ENCODE measurements at places on chromosomes 3 and 15.
A peak's percentile ranks its signal among the peaks of the same experiment; 100 is the strongest.

- no peak for DNase-seq
These were observed 26.4 kb downstream of the ABHD17C start for GRCh38 chr15:80721476-80721875.

GRCh38 chr3:99534951-99535704, 103.3 kb upstream of the COL8A1 start:
- DNase-seq: no peak

DNA sequence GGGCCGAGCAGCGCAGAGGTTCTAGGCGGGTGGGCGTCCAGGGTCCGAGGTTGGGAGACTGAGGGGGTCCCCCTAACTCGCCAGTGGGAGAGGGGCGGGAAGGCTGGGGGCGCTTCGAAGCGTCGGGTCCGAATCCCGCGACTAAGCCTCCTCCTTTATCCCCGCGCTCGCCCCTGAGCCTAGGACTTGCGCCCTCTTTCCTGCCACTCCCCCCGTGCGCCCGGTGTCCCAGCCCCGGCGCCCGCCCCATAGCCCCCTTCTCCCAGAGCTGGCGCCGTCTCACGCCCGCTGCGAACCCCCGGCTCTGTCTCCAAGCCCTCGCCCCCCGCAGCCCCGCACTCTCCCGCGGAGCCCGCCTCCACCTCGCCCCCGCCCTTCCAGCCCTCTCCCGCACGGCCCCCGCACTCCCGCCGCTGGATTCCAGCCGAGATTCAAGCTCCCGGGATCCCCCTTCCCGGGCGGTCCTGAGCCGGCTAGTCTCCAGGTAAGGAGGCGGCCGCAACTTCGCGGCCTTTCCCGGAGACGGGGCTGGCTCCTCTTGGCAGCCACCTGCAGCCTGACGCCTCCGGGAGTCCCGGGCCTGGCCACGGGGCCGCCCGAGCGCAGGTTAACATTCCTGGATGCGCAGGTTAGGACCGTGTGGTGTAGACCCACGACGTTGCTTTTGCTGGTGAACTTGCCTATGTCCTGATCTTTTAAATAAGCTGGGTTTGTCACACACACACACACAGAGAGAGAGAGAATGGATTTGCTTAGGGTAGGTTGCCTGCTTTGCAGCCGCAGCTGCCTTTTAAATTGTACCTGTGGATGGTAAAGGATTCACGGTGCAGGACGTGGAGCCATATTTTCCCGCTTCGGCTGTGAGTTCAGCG, 563 bp downstream of the PXYLP1 start:
- peak; percentile 23 for DNase-seq

GRCh38 chr15:35618260-35619188, 72.6 kb upstream of the DPH6 start:
- DNase-seq: no peak

DNA sequence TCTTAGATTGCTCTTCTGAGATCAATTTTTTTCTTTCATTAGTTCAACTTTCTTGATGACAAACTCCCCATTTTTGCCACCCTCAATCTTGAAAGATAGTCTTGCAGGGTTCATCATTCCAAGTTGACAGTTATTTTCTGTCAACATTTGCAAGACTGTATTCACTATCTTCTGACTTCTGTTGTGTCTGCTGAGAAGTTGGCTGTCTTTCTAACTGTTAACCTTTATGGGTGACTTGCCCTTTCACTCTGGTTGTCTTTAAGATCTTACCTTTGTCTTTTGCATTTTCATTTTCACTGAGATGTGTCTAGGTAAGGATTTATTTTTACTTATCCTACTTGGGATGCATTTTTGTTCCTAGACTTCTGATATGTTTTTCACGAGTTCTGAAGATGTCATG, 14.6 kb upstream of the PIGZ start:
- no peak for DNase-seq

- DNase-seq: peak; percentile 86
These were observed 79.2 kb upstream of the CCNL1 start for GRCh38 chr3:157239082-157239704.

GRCh38 chr3:60186359-60186758, 1064.9 kb downstream of the FHIT start:
- no peak for DNase-seq

DNA sequence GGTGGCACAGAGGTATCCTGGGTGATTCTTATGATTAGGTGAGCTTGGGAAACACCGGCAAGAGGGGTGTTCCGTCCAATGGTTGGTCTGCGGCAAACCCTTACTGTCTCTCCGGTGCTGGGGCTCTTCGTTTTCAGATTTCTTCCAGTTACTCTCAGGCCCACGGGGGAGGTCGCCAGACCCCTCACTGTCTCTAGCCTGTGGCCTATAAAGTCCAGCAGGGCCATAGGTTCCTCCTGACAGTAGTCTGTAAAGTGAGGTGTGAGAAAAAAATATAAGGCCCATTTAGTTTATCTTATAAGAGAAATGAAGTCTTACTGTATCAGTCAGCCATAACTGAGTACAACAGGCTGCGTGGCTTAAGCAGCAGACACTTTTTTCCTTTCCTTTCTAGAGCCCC, 1.4 kb downstream of the ESYT3 start:
- DNase-seq: no peak

GRCh38 chr3:167146911-167147310, 233.2 kb downstream of the ZBBX start:
- no peak for DNase-seq

- DNase-seq: no peak
These were observed 256.6 kb upstream of the PROK2 start for GRCh38 chr3:72041511-72041910.

- no peak for DNase-seq
These were observed 1.0 kb upstream of the KLF15 start for GRCh38 chr3:126358038-126358815.

- no peak for DNase-seq
These were observed 17.0 kb downstream of the TMEM62 start for GRCh38 chr15:43150191-43150929.

DNA sequence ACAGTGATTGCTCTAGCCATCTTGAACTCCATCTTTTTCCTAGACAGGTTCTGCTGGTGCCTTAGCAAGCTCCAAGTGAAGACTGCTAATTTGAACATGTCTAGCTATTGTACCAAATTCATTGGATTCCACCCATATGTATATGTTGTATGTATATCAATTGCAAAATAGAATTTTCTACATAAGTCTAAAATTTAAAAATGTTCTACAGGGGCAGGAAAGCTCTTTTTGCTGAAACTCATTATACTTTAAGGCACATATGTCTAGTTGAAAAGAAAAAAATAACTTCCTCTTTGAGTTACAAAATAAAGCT, 845.3 kb downstream of the MCTP2 start:
- DNase-seq: no peak

DNA sequence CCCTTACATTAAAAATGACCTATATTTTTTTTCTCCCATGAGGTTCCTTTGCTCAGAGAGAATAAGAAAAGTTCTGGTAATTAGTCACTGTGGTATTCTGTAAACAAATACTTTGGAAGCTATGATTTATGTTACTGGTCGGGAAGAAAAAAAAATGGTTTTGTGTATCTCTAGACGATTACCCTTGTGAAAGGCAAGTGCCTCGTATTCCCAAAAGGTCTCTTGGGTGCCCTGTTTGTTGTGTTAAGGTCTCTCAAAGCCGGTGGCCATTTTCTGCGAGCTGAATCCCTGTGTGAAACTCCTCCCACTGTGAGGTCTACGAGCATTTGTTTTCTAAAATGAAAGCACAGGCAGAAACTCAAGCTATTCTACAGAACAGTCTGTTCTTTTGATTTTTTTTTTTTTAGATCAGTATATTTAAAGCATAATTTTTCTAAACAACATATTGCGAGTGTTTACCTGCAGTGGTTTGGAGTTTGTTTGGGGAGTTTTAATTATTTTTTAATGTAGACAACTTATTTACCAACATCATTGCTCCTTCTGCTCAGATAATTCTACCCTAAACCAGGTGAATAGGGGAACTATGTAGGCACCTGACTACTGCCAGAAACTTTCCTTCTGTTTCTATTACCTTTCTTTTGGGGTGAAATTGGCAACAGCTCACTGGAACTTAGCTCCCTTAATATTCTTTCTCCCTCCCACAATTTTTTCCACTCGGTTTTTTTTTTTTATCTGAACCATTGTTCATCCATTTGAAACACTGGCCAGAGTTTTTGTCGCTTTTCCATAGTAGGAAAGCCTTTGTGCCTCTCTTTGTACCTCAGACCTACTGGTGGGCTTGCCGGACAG, 44.0 kb downstream of the ZBTB38 start:
- DNase-seq: peak; percentile 69

GRCh38 chr3:61829722-61830350, 268.5 kb downstream of the PTPRG start:
- no peak for DNase-seq
